ENCODE measurements at places on chromosomes 6 and 20. TPM values are rescaled to one million over a fixed set of nuclear protein-coding genes. Genes with fewer than 3 reads are reported as not detected.

DNA sequence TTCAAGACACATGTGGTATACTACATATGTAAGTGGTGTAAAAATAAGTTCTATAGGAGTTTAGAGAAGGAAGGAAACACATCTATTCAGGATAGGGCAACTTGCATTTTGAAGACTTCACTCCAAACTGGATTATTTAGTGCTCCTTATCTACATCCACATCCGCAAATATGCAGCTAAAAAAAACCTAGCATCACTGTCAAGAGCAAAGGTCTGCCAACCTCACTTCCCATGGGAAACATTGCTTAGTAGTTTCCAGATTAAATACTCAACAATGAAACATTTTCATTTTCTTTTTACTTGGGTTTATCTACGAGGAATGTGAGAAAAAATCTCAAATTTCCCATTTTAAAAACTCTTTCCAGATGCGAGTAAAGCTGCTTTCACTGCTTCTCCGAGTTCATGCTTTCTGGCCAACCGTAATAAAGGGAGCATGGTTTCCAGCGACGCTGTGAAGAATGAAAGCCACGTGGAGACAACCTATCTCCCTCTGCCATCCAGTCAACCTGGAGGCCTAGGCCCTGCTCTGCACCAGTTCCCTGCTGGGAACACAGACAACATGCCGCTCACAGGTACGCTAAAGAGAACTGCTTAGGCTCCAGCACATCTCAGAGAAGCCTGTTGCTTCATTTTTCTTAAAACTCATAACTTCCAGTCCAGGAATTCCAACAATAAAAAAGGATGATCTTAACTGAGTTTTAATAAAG is 48.2 kb downstream of the RFX6 start:
- DNase-seq, result no peak

DNA sequence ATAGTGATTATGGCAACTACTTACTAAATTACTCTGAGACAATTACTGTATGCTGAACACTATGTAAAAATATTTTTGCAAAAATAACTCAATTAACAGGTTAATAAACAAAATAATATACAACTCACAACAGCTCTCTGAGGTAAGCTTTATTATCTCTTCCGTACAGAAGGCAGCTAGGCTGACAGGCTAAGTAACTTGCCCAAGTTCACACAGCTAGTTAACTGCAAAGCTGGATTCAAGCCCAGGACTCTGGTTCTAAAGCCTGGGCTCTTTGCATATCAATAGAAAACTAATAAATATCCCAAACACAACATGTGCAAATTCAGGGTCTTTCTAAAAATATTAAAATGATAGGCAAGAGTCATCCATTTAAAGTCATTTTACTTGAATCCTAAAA is 169.5 kb upstream of the BEND3 start:
- no peak for DNase-seq

DNA sequence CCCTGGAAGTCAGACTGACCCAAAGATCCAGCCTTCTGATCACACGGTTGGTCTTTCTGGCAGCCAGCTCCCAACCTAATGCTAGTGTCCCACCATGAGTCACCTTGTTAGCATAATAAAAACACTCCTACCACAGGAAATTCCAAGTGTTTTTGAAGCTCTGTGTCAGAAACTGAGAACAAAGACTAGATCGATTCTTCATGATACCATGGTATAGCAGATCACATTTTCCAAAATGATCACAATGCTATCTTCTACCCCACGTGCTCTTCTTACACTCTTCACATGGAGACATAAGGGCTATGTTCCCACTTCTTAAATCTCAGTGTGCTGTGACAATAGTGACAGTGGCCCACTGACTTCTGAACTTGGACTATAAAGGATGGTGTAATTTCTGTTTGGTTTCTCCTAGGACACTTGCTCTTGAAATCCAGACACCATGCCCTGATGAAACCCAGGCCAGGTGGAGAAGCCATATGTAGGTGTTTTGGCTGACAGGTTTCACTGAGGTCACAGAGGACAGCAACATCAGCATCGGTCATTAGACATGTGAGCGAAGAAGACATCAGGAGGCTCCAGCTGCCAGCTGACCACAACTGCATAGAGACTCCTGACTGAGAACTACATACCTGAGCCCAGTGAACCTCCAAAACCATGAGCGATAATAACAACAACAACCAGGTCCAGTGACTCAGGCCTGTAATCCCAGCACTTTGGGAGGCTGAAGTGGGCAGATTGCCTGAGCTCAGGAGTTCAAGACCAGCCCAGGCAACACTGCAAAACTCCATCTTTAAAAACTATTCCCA is 57.5 kb downstream of the MKKS start:
- peak; percentile 68 for DNase-seq

- DNase-seq, result no peak
Observed at GRCh38 chr20:2279253-2279779, 16.5 kb upstream of the TGM3 start.

- no peak for DNase-seq
Observed at GRCh38 chr20:18886756-18887155, 73.2 kb downstream of the SCP2D1 start.

DNA sequence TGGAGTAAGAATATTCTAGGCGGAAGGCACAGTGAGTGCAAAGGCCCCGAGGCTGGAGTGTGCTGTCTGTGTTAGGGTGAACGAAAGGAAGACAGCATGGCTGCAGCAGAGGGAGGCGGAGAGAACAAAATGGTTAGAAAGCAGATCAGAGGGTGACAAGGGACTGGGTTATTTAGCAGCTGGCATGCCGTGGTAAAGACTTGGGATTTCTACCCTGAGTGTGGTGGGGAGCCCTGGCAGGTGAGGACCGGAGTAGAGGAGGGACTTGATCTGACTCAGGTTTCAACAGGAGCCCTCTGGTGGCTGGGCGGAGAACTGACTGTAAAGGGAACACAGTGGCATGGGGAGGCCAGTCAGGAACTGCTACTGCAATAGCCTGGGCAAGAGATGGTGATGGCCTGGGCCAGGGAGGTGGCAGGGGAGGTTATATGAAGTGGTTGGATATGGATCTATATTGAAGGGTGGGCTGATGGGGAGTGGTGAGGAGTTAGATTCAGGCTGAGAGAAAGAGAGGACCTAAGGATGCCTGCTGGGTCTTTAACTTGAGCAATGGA is 38.0 kb downstream of the PIM1 start:
- DNase-seq, result peak; percentile 70

GRCh38 chr6:42022755-42023384 is 27.5 kb upstream of the TAF8 start:
- no peak for DNase-seq

GRCh38 chr20:42352096-42352495 is 733.9 kb upstream of the CHD6 start:
- DNase-seq, result no peak

Gene GRIK2
- total RNA-seq, result 0.97 TPM

DNA sequence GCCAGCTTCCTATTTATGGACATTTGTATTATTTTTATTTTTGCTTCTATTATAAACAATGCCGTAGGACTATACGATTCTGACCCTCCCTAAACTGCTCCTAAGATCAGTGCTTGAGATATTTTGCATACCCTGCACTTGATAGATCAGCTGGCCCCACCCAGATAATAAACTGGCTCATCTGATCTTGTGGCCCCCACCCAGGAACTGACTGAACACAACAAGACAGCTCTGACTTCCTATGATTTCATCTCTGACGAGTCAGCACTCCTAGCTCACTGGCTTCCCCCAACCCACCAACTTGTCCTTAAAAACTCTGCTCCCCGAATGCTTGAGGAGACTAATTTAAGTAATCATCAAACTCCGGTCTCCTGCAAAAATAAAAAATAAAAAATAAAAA is 34.9 kb upstream of the TFAP2A start:
- DNase-seq, result no peak

Gene SIM1
- total RNA-seq, result 1.1 TPM

- no peak for DNase-seq
Observed at GRCh38 chr6:110485491-110485890, 9.1 kb upstream of the SLC22A16 start.

DNA sequence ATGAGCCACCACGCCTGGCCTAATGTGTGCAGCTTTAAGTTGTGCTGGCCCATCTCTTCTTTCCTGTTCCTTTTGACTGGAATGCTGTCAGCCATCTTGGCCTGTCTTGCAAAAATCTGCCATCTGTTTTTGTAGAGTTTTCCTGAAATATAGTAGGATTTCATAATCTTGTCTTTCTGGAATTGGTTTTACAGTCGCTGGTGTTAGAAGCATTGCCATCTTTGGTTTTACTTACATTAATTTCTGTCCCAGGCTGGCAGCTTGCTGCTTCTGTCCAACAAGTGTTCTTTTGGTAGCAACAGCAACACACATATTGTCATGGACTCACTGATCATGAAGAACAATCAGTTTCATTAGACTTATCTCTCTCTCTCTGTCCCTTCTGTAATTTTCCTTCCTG is 29.1 kb upstream of the TULP1 start:
- DNase-seq, result no peak

GRCh38 chr6:29976253-29976587 is 33.9 kb downstream of the HLA-A start:
- DNase-seq, result no peak

- DNase-seq, result no peak
Observed at GRCh38 chr6:76451926-76452709, 379.7 kb upstream of the IMPG1 start.

Gene CGA
- not detected for total RNA-seq

DNA sequence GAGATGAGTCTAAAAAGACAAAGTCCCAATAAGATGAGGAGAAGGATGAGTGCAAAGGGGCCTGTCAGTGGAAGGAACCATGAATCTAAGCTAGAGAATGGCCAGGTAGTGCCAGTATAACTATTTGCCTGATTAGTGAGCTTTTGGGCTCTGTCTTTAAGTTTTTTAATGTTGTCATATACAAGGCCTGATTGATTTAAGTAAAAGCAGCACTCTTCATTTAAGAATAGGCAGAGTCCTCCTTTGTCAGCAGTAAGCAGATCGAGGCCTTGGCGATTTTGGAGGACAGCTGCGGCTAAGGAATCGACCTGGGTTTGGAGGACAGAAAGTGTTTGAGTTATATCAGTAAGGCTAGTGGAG is 753.4 kb upstream of the ADGRB3 start:
- no peak for DNase-seq

Gene FABP7
- not detected for total RNA-seq

DNA sequence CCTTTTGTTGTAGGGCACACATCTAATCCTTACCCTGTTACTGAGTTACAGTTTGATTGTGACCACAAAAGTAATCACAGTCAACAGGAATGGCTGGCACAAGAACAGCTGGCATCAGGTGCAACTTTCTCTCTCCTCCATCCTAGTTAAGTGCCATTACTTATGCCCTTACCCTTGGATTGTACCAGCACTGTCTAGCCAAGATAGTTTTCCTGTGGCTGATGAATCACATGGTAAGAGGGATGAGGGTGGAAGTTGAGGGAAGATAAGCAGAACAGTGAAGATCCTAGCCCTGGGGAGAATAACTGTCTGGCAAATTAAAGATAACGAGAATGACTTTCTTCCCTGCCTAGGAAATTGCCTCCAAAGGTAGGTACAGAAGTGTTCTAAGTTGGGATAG is 42.0 kb downstream of the RNF217 start:
- DNase-seq, result no peak

Gene HMGCLL1
- not detected for total RNA-seq

GRCh38 chr6:105620878-105621277 is 218.0 kb upstream of the PREP start:
- no peak for DNase-seq

DNA sequence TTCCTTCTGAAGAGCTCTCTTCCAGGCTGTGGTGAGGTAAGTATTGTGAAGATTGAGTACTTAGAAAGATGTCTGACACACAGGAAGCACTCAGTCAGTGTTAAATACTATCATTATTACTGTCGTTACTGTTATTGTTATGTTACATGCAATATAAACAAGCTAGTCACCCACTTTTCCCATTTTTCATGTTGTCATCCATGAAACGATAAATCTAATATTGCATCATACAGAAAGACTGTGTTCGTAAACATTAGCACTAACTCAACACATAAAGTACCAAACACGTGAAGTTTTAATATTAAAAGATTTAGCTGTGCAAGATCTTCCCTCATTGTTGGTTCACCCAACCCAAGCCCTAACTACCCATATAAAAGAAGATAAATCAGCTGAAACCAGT is 109.2 kb upstream of the NRSN1 start:
- no peak for DNase-seq

GRCh38 chr20:61295682-61296628 is 43.9 kb downstream of the CDH4 start:
- DNase-seq, result no peak

- DNase-seq, result no peak
Observed at GRCh38 chr20:47405775-47406325, 49.4 kb upstream of the ZMYND8 start.

DNA sequence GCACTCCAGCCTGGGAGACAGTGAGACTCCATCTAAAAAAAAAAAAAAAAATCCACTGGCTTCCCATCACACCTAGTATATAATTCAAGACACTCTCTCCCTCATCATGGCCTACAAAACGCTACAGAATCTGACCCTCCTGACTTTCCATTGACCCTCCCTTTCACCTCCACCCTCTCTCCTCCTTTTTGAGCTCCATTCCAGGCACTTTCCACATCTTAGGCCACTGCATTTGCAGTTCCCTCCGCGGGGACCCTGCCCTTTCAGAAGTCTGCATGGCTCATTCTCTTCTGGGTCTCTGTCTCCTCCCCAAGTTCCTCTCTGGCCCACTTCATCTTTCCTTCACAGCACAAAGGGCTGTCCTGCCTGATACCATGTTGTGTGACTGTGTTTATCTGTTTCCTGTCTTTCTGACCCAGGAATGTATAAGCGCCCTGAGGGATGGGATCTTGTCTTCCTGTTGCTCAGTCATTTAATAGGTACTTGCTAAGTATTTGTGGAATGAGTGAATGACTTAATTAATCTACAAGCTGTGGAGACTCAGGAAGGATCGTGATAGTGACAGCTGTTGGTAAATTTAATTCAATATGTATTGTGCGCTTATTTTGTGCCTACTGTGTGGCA is 35.2 kb downstream of the NCR2 start:
- DNase-seq, result peak; percentile 45

Gene AARS2
- 11.4 TPM for total RNA-seq
